Omental fat pad (tissue), 4 donors: ENCODE measurements at places on chromosomes 6 and 20.

GRCh38 chr6:40499215-40499614 is 87.9 kb downstream of the LRFN2 start:
- DNase-seq, result no peak

GRCh38 chr20:61527626-61528025 is 275.6 kb downstream of the CDH4 start:
- no peak for DNase-seq

GRCh38 chr6:28712982-28713381 is 187.3 kb downstream of the GPX5 start:
- no peak for DNase-seq

DNA sequence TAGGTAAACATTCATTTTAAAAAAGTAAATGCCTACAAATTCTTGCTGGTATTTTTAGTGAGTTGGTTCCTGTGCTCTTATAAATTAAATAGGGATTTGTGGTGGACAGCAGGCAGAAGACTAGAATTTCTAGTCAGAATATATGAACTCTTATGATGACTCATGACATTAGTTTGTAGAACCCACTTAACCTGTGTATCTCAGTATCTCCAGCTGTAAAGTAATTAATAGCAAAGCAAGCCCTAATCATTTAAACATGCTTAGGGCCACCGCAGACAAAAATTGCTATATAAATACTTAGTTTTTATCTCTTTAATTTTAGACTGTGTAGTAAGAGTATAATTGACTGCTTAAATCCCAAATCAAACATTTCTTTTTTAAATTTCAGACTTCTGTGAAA is 2.4 kb downstream of the FAM135A start:
- no peak for DNase-seq

GRCh38 chr6:36593569-36594028 is 563 bp upstream of the SRSF3 start:
- DNase-seq, result no peak

GRCh38 chr20:31719644-31720485 is 2.8 kb downstream of the BCL2L1 start:
- no peak for DNase-seq

DNA sequence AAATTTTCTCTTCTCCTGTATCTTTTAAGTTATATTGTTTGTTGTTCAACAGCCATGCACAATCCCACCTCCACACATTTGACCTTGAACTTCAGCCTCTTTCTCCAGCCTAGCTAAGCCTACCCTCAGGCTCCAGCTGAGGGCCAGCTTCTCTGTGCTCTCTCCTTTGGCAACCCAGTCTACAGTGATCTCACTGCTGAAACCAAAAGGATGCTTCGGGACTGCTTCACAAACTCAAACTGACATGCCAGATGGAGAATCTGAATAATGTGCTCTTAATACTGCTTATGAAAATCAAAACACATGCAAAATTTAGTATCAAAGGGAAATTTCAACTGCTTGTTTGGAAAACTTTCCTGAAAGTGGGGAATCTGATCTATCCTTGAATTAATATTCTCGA is 16.1 kb upstream of the RIN2 start:
- no peak for DNase-seq

- DNase-seq, result no peak
Measured at GRCh38 chr20:6014017-6014416, 39.8 kb downstream of the LRRN4 start.

- DNase-seq, result no peak
Measured at GRCh38 chr6:25454136-25454535, 175.0 kb downstream of the CARMIL1 start.

DNA sequence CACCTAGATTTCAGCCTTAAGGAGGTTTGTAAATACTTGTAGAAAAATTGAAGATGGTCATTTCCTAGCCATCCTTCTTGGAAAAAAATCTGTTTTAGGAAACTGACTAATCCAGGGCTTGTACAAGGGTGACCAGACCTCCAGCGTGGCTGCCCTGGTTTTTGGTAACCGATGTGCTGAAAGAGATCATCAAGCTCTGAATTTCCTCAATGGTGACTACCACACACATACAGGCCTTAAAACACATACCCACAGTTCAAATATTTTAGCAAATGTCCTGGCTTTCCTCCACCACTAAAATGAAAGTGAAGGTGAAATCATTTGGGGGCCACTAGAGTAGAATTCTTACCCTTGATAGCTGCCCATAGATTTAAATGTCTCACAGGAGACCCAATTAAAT is 215.3 kb upstream of the SUPT3H start:
- DNase-seq, result no peak

DNA sequence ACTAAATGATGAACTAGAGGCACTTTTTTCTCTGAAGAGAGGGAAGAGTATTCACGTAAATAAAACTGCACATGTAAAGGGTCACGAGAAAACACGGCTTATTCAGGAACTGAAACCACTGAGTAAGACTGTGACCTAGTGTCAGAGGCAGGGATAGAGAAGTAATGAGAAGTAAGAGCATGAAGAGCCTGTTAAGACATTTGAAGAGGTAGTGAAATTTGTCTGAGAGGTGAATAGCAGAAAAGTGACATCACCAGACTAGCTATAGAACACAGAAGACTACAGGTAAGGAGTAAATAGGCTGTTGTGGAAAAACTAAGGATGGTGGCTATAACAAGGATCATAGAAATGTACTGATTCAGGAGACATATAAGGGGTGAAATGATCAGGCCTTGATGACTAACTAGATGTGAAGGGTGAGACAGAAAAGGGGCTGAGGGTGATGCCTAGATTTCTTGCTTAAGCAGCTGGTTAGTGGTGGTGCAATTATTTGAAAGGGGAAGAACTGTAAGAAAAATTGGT is 76.8 kb downstream of the REV3L start:
- no peak for DNase-seq

- no peak for DNase-seq
Measured at GRCh38 chr6:25229671-25230321, 49.4 kb upstream of the CARMIL1 start.

DNA sequence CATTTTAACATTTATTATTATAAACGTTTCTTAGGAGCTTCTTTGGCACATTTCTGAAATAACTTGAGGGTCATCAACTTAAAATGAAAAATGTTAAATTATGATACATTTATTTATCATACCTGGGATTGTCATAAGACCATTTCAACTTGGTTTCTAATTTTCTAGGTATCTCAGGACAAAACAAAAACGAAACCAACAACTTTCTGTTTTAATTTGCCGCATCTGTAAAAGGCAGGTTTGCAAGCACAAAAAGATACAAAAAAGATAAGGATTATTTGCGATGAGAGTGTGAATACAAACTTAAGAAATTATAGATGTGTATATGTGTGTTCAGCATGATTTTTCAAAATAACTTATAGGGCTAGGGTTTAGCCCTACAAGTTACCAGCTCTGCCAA is 395.0 kb upstream of the RUNX2 start:
- DNase-seq, result no peak

DNA sequence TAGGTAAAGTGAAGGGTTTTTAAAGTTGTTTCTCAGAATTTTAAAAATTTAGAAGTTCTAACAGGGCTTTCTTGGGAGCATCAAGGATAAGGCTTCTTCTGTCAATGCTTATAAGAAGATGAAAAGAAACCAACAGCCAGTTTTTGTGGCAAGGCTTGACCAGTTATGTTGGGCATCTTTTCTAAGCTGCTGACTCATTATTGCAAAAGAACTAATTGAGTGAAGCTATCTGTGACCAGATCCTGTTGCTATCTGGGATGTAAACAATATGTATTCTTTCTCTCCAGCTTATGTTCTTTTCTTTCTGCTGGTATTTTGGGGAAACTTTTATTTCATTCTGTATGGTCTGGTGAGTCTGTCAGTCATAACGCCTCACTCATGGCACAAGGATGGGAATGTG is 643.8 kb downstream of the HDGFL1 start:
- DNase-seq, result no peak

DNA sequence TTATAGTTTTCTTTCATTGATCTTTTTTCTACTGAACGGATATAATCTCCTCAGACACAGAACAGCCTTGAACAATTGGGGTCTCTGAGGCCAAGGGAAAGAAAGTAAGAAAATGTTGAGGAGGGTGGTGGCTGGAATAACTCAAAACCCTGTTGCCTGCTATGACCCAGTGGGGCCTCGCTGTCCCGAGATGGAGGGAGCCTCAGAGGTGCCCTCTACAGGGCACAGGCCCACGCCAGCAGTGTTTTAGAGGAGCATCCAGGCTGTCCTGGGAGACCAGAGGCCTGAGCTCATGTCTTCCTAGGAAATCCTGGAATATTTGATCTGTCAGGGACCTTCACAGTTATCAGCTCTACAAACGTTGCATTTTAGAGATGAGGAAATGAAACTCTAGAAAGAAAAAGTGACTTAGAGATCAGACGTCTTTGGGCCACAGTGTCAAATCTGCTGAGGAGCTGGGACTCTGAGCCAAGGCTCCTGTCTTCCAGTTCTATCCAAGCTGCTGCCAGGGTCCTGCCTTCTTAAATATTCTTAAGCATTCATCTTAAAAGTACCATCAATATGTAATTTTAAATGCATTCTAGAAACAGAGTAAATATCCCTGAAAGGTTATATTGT is 26.3 kb downstream of the ALDH5A1 start:
- no peak for DNase-seq

DNA sequence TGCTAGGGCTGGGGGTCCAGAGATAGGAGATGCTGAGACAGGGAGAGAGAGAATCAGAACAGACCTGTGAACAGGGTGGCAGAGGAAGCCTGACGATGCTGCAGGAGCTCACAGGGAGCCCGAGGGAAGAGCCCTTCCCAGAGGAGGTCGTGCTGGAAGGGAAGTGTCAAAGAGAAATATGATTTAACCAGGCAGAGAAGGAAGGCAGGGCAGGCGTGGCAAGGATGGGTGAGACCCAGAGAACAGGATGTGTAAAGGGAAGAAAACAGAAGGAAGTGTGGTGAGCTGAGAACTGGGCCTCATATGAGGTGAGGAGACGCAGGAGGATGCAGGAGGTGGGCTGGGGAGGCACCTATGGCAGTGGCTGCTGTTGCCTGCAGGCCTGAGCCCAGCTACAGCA is 105.6 kb downstream of the ZDHHC14 start:
- DNase-seq, result no peak

- DNase-seq, result no peak
Measured at GRCh38 chr6:75619230-75619899, 17.7 kb downstream of the SENP6 start.

DNA sequence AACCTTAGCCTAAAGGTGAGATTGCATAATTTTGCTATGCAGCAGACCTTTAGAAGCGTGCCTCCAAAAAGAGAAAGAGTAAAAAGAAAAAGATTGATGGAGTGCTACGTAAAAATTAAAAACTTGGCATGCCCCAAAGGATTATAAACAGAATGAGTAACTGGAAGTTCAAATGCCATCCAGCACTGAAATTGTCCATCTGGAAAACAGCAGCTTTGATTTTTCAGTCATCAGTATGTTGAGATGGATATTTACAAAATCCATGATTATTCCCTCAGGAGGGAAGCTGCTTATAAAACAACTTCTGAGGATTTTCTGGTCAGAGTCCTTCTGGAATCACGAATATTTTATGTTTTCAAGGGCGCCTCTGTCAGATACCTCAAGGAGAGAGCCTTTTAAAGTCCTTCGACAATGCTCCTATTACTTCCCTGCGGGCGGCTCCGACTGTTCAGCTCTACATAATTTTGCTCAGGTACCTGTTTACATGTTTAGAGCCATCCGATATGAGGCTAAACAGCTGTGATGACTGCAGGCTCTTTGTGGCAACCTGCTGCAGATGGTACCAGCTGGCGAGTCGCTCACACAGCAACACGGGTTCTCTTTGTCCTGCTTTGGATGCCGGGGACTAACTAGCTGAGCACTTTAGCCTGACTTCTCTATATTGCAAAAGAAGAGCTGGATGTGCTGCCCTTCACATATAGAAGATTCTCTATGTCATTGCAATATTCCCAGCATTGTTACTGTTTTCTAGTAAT is 83.3 kb downstream of the RCAN2 start:
- DNase-seq, result no peak

DNA sequence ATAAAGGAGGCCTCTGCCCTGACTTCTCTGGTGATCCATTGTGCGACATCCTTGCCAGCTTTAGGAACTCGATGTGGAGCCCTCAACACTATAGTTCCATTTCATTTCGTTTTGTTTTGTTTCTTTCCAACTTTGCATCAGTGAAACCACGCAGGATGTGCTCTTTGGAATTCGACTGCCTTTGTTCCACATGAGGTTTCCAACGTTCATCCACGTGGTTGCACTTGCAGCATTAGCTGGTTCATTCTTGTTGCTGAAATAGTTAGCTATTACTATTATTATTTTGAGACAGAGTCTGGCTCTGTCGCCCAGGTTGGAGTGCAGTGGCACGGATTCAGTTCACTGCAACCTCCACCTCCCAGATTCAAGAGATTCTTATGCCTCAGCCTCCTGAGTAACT is 61.3 kb upstream of the ZNFX1 start:
- DNase-seq, result no peak

GRCh38 chr6:111951497-111952085 is 78.3 kb upstream of the FYN start:
- no peak for DNase-seq

- no peak for DNase-seq
Measured at GRCh38 chr6:118134206-118134605, 227.1 kb downstream of the SLC35F1 start.

- no peak for DNase-seq
Measured at GRCh38 chr20:15916623-15917022, 656.6 kb downstream of the KIF16B start.

- no peak for DNase-seq
Measured at GRCh38 chr6:37868447-37868825, 48.9 kb downstream of the ZFAND3 start.

- no peak for DNase-seq
Measured at GRCh38 chr6:144999127-144999526, 714.0 kb downstream of the UTRN start.

DNA sequence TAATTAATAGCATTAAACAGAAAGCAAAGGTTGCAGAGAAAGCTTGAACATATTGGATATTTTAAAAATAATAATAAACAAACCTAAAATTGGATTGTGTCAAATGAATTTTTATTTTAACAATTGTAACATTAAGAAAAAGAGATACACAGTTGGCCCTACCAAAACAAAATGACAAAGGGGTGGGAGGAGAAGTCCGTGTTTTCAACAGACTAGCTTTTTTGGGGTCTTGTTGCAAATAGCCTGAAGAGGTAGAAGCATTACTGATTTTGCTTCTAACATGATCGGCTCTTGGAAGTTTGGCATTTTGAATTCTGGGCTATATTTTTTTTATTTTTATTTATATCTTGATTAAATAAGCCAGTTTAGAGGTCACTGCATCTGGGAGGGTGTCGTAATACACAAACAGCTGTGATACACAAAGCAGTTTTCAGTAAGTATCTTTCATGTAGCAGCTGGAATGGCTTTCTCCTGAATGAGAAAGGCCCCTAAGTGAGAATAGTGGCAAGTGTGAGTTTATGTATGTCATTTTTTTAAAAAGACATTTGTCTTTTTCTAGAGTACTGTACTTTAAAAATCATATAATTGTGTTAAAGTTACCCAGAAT is 85.5 kb upstream of the ZNF217 start:
- DNase-seq, result no peak
